ENCODE measurements at places on chromosomes 2 and 18.
A peak's percentile ranks its signal among the peaks of the same experiment; 100 is the strongest.

GRCh38 chr2:162840598-162841246 is 2.2 kb upstream of the KCNH7 start:
- DNase-seq = no peak

GRCh38 chr2:127398239-127398590 is 10.4 kb upstream of the MAP3K2 start:
- peak; percentile 83 for DNase-seq

- DNase-seq = no peak
These were observed 117.6 kb upstream of the KLF7 start for GRCh38 chr2:207283356-207283755.

GRCh38 chr2:863732-864450 is 86.8 kb upstream of the SNTG2 start:
- no peak for DNase-seq

- no peak for DNase-seq
These were observed 13.6 kb upstream of the RHOB start for GRCh38 chr2:20433249-20433648.

- DNase-seq = no peak
These were observed 26.5 kb downstream of the NCKAP1 start for GRCh38 chr2:183011743-183012142.
